ENCODE measurements at places on chromosomes 2 and 18. TPM values are rescaled to one million over a fixed set of nuclear protein-coding genes. Genes with fewer than 3 reads are reported as not detected.

The NTSR2 gene
- polyA plus RNA-seq: not detected

The SERPINB12 gene
- not detected for polyA plus RNA-seq

DNA sequence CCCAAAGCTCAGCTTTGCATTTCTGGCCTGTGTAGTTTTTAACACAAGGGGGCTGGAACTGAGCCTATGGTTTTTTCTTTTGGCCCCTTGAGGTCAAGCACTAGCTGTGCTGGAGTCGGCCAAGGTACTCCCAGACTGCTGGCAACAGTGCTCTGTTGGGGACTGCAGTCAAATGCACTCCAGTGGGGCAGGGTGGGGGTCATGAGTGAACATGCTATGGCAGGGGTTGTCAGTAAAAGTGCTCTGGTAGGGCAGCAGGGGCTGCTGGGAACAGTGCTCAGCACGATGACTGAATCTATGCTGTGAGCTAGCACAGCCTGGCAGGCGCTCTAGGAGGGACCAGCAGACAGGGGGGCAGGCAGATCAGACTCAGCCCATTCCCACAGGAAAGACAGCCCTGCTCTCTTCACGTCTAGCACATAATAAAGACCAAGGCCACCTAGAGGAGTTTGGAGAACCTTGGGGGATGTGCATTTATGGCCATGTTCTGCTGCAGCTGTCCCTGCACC, 55.0 kb upstream of the CERS6 start:
- DNase-seq: no peak

The KIF1A gene
- 0.02 TPM for polyA plus RNA-seq

GRCh38 chr18:49874238-49874637, 60.9 kb upstream of the ACAA2 start:
- DNase-seq: no peak

The SPP2 gene
- polyA plus RNA-seq: not detected

DNA sequence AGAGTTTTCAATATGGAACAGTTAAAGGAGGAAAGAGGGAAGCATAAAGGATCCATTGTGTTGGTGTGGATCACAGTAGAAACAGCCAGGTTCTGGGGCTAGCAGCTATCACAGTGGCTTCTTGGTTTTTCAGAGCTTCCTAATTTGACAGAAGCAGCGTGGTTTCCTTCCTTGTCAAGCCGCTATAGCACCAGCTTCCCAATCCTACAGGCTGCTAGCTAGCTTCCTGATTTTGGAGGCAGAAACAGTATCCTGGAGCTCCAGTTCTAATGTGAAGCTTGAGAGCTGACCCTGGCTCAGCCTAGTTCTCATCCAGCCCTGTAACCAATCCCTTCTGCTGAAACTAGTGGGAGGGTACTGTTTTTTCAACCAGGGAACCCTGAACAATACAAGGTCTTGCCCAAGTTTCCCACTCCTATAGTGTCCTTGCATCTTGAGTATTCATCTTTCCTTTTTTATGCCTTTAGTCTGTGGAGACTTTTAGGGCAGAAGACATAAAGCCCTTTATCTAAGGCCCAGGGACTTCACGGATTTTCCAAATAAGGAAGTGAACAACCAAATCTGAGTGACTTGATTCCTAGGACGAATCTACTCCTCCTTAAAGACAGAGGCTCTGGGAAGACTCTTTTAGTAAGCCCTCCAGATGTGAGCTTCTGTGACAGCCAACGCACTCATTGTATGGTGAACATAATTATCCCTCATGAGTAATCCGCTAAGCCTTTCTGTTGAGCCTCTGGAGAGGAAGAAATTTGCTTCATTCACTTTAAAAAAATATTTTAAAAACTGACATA, 33.8 kb downstream of the CCDC93 start:
- no peak for DNase-seq

DNA sequence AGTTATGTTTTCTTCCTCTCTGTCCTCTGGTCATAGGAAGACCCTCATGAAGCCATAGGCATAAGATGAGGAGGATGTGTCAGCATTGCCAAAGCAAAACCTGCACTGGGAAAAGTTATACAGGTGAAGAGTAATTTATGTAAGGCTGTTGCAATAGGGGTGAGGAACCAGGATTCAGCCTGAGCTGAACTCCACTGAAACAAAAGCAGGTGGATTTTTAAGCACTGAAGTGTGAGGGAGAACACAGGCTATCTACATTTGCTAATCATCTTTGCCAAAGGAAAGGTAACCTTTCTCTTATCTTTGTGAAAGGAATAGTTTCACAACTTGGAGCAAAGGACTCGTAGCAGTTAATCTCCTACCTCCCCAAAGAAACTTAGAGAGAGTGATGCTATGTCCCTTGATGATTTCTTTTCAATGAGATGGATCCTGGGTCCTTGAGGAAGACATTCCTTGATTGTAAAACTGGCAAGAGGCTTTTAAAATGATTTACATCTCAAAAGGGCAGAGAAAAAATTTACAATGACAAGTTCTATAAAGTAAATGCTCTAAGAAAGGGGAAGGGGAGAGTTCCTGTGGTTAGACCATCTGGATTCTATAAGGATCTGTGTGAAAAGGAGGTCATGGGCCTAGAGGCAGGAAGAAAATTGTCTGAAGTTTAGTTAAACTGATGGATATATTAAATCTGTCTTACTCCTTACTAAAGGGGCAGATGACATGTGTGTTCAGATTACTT, 385.4 kb upstream of the CDH7 start:
- no peak for DNase-seq

GRCh38 chr2:230269715-230270114, 44.2 kb downstream of the SP140 start:
- DNase-seq: no peak

GRCh38 chr18:56076723-56077122, 488.7 kb upstream of the TCF4 start:
- no peak for DNase-seq

The REG3A gene
- not detected for polyA plus RNA-seq

- DNase-seq: no peak
These were observed 83.5 kb downstream of the PRKCE start for GRCh38 chr2:45734952-45735351.

The DCDC2C gene
- polyA plus RNA-seq: not detected

The AQP12B gene
- polyA plus RNA-seq: not detected

- peak; percentile 65 for DNase-seq
These were observed 49.8 kb downstream of the LDLRAD4 start for GRCh38 chr18:13268158-13269012.

DNA sequence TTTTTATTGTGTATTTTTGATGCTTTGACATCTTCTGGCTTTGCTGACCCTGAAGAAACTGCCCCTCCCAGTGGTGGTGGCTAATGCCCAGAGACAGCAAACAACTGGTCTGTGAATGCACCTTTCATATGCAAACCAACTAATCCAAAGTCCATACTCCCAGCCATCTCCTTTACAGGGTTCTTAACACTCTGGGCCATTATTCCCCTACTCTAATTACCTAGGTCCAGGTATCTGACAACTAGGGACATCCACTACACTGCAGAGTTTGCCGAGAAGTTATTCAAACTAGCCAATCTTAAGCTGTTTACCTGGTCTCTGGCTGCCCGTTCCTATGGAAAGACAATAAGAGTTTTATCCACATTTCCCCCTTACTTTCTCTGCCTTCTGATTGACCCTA, 73.6 kb downstream of the FSHR start:
- DNase-seq: no peak

The ELOA2 gene
- polyA plus RNA-seq: not detected

GRCh38 chr2:11355194-11356053, 11.0 kb upstream of the ROCK2 start:
- DNase-seq: no peak

- no peak for DNase-seq
These were observed 143.0 kb downstream of the ACOXL start for GRCh38 chr2:110875384-110875725.

DNA sequence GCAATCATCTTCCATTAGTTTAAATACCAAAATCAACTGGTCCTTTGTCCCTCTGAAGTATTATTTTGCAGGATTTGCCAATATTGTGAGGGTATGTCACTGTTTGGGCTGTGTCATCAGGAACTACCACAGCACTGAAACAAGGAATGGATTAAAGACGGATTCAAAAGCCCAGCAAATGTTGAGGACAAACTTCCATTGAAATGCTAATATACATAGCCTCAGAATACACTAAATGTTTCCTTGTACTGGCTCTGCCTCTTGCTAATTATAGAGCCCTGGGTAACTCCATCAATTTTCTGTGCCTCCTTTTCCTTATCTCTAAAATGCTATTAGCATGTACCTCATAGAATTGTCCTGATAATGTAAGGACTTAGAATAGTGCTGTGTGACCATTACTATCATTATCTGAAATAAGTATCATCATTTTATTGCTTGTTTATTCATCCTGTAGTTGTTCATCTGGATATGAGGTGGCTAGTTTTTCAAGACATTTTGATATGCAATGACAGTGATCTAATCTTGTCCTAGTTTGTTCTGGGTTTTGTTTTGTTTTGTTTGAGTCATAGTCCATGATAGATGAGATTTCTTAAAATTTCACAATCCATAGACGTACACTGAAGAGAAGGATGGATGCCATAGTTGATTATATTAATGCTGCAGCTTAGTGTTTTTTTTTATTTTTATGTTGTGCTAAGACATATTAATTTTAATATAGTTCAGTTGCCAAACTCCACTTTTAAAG, 333.4 kb upstream of the KCNH7 start:
- DNase-seq: no peak

DNA sequence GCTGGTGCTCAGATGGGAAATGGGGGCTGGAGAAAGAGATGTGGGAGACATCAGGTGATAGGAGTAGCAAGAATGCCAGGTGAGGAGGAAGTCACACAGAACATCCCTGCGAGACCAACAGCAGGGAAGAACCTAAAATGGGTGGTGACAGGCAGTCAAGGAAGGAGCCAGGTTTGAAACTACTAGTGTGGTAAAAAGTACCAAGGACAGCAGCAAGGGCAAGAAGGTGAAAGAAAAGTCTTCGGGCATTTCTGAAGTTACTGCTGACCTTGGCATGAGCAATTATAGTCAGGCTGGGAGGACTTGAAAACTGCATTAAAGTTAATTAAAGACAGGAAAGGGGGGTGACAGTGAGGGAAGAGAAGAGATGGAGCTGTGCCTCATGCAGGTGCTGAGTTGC, 410.4 kb downstream of the RAD51AP2 start:
- no peak for DNase-seq

All from endothelial cell of umbilical vein (primary cell).